AG04449 (cell line): ENCODE measurements at places on chromosomes 3 and 15.

GRCh38 chr3:114884213-114884923 lies 262.7 kb downstream of the ZBTB20 start:
- no peak for DNase-seq

GRCh38 chr15:96043591-96044171 lies 286.8 kb upstream of the NR2F2 start:
- no peak for DNase-seq

GRCh38 chr15:99928429-99928981 lies 195.3 kb upstream of the LYSMD4 start:
- DNase-seq = no peak

GRCh38 chr3:172516318-172517214 lies 6.7 kb downstream of the TNFSF10 start:
- no peak for DNase-seq

DNA sequence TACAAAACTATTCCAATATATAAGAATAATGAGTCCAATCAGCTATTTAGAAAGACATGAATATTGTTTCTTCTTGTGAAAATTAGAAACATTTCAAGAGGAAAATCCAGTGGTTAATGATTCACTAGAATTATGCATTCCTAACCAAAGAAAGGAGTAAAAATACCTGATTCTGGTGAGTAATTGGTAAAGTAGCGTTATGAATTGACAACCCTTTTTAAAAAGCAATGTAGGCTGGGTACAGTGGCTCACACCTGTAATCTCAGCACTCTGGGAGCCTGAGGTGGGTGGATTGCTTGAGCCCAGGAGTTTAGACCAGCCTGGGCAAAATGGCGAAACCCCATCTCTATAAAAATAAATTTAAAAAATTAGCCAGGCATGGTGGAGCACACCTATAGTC lies 43.3 kb downstream of the TOPAZ1 start:
- DNase-seq = no peak

- no peak for DNase-seq
Observed at GRCh38 chr15:67820992-67821783, 4.1 kb upstream of the SKOR1 start.

- DNase-seq = no peak
Observed at GRCh38 chr3:99760629-99761028, 57.0 kb upstream of the CMSS1 start.

- DNase-seq = no peak
Observed at GRCh38 chr15:60479361-60480110, 594 bp upstream of the ICE2 start.

- DNase-seq = no peak
Observed at GRCh38 chr3:174101244-174101643, 703.7 kb downstream of the NLGN1 start.

- no peak for DNase-seq
Observed at GRCh38 chr15:33559207-33559890, 248.6 kb downstream of the RYR3 start.

DNA sequence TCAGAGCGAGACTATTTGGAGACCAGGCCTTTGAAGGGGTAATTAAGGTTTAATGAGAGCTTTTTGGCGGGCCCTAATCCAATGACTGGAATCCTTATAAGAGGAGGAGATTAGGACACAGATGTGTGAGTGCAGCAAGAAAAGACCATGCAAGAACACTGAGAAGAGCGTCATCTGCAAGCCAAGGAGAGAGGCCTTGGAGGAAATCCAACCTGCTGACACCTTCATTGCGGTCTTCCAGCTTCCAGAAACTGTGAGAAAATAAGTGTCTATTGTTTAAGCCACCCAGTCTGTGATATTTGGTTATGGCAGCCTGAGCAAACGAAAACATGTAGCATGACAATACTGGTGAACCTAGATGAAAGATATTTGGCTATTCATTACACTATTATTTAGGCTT lies 23.0 kb upstream of the MUSTN1 start:
- DNase-seq = no peak

DNA sequence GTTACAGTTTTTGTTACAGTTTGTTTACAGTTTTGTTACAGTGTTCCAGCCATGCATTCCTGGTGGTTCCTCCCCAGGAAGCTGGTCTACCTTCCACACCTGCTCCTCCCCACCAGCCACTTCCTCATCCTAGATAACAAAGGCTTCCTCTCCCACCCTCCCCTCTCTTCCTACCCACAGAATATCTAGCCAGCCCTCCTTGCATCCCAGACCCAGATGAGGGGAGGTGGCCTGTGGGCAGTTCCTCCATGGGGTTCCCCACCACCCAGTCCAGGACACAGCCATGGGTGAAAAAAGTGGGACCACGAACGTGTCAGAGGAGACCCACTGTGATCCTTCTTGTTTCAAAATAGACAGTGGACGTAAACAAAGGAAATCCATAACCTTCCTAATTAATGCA lies 122.8 kb upstream of the ABHD17C start:
- no peak for DNase-seq

DNA sequence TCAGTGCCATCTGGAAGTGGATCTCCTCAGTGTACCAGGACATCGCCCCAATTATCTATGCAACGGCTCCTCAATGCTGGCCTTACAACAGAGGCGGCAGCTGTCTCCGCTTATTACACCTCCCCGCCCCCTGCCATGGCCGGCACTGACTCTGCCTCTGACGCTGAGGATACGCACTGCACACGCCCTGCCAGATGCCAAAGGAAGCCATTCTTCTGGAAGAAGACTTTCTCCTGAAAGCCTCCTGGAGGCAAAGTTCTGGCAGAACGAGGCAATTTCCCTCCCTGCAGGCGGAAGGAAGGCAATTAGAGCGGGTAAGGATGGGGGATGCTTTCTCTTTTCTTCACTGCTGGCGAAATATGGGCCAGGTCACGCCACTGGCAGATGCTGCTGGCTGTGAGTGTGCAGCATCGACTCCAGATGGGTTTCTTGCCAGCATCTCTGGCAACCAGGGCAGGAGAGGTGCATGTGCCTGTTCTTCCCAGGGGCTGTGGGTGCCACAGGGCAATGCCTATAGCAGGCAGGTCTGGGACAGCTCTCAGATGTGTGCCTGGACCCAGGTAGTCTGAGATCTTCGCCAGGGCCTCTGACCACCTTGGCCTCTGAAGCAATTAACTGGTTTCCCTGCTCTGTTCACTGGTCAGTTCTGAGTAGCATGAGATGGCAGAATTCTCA lies 62.2 kb upstream of the MRPS22 start:
- no peak for DNase-seq

- no peak for DNase-seq
Observed at GRCh38 chr15:32099956-32100684, 69.8 kb downstream of the CHRNA7 start.

- no peak for DNase-seq
Observed at GRCh38 chr3:56753206-56753820, 48.4 kb downstream of the ARHGEF3 start.

GRCh38 chr3:183008303-183008702 lies 28.0 kb upstream of the DCUN1D1 start:
- DNase-seq = no peak

DNA sequence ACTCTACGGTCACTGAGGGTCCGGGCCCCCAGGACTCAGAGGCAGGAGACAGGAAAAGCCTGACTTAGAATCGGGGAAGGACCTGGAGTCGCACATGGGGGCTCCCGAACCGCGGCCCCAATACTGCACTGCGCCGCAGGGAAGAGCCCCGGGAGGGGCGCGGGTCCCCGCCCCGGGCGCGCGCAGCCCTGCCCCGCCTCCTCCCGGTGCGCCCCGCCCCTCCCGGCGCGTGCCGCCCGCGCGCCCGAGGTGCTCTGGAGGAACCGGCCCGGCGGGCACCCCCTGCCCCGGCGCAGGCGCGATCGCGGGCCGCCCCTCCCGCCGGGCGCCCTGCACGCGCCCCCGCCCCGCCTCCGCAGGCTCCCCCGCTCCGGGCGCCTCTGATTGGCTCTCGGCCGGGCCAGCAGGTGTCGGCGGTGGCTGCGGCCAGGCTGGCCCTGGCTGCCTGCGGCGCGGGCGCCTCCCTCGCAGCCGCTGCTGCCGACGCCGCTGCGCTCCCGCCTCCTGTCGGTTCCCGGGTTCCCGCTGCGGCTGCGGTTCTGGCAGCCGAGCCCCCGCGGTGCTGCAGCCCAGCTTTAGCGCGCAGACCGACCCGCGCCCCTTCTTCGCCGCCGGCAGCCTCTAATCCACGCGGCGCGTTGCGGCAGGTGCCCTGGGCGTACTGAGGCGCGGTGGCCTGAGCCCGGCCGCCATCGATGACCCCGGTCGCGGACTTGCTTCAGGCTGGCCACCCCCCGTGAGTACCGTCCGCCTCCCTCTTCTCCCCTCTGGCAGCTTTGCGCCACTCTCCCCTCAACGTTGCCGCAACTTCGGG lies at the start of gene MYRIP:
Gene MYRIP (plus strand): TSS at position 429 of the 814 bp plus-strand sequence. CDS start 91,208 bp downstream, outside the sequence.
- DNase-seq = no peak

- no peak for DNase-seq
Observed at GRCh38 chr15:65926899-65927298, 57.6 kb downstream of the RAB11A start.

DNA sequence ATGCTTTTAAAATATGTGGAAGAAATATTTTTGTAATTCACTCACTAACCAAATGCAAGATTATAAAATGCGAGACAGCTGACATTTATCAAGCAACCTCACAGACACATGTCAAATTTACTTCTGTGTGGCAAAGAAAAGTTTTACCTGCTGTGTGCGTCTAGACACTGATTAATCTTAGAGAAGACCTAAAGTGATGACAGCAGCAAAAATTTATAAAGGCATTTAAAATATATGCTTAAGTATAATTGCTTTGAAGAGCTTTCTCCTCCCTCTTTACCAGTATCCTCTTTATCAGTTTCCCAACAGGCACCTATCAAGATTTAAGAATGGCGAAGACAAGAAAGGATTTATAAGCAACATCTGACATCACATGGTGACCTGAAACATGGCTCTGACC lies 37.3 kb downstream of the UBP1 start:
- no peak for DNase-seq

DNA sequence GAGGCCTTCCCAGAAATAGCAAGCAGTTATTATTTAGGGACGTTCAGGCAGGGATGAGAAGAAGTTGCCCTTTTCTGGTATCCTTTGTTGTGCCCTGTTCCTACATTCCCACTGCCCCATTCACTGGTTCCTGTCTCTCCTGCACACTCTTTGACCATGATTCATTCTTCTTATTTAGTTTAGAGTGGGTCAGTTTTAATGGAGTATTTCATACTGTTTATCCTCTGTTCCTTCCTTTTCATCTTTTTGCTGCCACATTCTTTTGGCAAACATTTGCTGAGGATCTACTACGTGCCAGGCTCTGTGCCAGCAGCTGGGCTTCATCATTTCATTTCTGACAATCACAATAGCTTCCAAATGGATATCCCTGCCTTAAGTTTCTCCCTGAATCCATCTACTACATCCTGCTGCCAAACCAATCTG lies 11.8 kb upstream of the EID1 start:
- DNase-seq = no peak

DNA sequence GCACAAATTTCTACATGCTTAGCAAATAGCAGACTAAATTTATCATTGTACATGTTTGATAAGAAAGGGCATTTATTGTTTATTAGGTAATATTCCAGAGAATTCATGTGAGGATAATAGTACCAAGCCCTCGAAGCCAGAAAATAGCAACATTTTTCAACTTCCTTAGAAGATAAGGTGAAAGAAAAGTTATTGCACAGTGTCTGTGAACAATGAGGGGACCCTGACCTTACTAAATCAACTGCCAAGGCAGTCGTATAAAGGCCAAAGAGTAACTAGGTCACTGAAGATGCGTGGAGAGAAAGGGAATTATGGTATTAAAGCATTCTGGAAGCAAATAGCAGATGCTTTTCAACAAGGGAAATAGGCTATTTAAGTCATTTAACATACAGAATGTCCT lies 20.3 kb upstream of the ARL6 start:
- DNase-seq = no peak

DNA sequence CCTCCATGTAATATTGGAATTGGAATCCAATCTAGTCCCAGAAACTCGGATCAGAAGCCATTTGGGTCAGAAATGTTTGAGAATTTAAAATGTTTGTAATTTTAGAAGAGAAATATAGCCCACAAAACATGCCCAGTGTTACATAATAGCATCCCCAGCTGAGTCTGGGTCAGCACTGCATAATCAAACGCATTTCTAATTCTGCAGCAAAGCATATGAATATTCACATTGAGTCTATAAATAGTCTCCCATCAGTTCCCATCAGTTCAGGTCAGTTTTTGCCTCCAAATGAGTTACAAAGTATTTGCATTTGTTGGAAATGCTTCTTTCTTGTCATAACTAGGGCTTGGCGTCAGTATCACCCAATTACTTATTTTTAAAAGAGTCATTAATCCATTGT lies 383.1 kb downstream of the IL5RA start:
- no peak for DNase-seq

- no peak for DNase-seq
Observed at GRCh38 chr3:61055447-61055846, 195.8 kb downstream of the FHIT start.

- DNase-seq = no peak
Observed at GRCh38 chr15:99944131-99944530, 210.9 kb upstream of the LYSMD4 start.

GRCh38 chr3:132256989-132257388 lies 60.2 kb upstream of the ACP3 start:
- DNase-seq = no peak

DNA sequence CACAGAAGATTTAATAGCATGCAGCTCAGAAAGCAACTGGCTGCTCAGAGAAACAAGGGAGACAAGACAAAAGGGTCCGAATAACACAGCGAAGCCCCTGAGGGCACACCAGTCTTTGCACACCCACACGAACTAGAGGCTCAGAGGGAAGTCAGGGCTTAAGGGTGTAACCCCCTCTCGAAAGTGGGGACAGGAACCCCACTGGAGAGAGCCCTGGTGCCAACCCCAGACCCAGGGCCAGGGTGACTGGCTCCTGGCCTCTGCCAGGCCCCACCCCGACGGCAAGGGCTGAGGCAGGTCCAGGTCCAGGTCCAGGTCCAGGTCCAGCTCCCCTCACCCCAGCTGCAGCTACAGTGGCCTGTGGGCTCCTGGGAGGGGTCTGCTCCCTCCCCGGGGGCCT lies 10.5 kb upstream of the PRR23E start:
- no peak for DNase-seq

DNA sequence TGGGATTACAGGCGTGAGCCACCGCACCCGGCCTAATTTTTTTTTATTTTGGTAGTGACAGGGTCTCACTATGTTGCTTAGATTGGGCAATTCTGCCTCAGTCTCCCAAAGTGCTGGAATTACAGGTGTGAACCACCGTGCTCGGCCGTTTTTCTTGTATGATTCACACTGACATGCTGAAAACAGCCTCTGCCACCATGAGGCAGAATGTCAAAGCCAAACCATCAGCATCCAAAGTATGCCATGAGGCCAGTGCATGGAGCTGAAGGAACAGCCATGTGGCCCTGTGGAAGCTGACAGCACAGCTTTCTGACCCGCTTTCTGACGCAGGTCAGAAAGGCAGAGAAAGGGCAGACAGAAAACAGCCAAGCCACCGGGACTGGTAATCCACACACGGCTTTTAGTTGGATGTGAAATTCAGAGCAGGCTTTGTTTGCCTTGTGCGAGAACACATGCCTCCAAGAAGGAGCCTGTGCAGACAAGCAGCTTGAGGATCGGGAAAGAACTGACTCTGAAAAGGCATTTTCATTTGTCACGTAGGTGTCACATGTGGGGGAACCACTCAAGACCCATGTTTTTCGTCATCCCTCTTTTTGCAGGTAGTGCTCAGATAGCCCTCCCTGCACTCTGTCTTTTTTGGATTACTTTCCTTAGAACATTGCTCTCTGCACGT lies 25.1 kb downstream of the XYLB start:
- DNase-seq = no peak

- no peak for DNase-seq
Observed at GRCh38 chr3:103609472-103609871, 1174.7 kb downstream of the ZPLD1 start.
